ENCODE measurements at places on chromosomes 12 and 14. TPM values are rescaled to one million over a fixed set of nuclear protein-coding genes. Genes with fewer than 3 reads are reported as not detected.

KLHL28 gene
- total RNA-seq: 9.3 TPM

FUT8 gene
- 28.8 TPM for total RNA-seq

ABCC9 gene
- total RNA-seq: 0.10 TPM

NOVA1 gene
- 5.2 TPM for total RNA-seq

All from motor neuron (in vitro differentiated cells).